Right renal cortex interstitium (tissue), 3 donors: ENCODE measurements at places on chromosomes 16 and 17. TPM values are rescaled to one million over a fixed set of nuclear protein-coding genes. Genes with fewer than 3 reads are reported as not detected.

- no peak for DNase-seq
Measured at GRCh38 chr17:50909765-50910605, 43.8 kb upstream of the TOB1 start.

- DNase-seq = no peak
Measured at GRCh38 chr17:19502517-19502916, 31.1 kb upstream of the SLC47A1 start.

Gene CHST4
- polyA plus RNA-seq = 0.32 TPM

Gene VAT1L
- polyA plus RNA-seq = 5.2 TPM

- no peak for DNase-seq
Measured at GRCh38 chr16:74100395-74101326, 196.0 kb upstream of the PSMD7 start.

DNA sequence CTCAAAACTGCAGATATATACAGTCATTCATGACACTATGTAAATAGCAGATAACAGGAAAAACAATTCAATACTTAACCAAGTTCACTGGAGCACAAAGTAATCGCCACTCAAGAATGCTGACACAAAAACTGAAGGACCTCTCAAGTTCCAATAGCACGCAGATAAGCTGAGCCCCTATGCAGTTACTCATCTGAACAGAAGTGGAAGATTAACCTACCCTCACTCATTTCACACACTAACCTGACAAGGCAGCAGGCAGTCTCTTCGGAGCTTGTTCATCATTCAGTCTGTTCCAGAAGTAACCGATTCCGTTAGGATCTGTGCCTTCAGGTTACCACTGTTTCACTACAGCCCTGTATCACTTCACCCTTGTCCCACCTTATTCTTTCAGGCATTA is 6.0 kb downstream of the HELZ start:
- no peak for DNase-seq

- no peak for DNase-seq
Measured at GRCh38 chr16:10599626-10600025, 19.2 kb upstream of the EMP2 start.

Gene RPAIN
- 56.9 TPM for polyA plus RNA-seq

Gene NLRC3
- polyA plus RNA-seq = 1.6 TPM

DNA sequence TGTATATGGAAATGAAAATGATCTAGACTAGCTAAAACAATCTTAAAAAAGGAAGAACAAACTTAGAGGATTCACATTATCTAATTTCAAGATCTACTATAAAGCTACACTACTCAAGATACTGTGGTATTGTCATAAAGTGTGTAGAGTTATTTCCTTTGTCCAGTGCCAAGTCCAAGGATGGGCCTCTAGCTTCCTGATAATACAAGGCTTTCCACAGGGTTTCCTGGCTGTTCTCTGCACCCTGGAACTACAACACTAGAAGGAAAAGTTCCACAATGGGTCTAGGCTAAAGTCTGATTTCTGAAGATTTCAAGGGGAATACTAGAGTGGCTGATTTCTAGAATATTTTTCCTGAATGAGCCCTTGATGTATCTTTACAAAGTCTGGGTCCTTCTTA is 34.2 kb downstream of the TBC1D3B start:
- DNase-seq = no peak

- no peak for DNase-seq
Measured at GRCh38 chr17:63587770-63588169, 12.9 kb upstream of the TACO1 start.

GRCh38 chr17:49218941-49219913 is 8.7 kb downstream of the ABI3 start:
- no peak for DNase-seq

DNA sequence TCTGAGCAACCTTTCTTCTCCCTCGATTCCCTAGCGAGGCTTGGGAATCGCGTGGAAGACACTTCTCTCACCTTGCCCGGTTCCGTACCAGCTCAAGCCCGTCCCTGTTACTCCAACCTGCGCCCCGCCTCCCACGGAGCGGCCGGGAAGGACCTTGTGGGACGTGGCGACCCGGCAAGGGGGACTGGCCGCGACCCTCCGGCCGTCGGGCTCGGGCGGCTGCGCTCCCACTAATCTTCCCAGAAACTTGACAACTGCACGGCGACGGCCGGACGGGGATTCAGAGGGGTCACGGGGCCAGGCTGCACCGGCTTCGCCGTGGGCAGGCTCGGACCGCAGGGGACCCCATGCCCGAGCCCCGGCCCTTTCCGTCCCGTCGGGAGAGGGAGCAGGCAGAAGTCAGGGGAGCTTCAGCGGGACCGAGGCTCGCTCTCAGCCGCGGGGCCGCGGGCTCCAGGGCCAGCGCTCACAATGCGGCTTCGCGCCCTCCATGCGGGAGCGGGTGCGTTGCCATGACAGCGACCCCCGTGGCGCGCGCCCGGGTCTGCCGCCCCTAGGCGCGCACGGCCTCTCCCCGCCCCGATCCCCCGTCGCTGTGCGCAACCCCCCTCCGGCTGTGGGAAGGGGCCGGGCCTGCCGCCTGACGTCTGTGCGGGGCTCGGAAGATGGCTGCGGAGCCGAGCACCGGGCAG is at the start of gene SGSM2:
TSS of gene SGSM2 (plus strand) at position 650 of the 692 bp plus-strand sequence. CDS start 188 bp downstream, outside the sequence.
- no peak for DNase-seq

DNA sequence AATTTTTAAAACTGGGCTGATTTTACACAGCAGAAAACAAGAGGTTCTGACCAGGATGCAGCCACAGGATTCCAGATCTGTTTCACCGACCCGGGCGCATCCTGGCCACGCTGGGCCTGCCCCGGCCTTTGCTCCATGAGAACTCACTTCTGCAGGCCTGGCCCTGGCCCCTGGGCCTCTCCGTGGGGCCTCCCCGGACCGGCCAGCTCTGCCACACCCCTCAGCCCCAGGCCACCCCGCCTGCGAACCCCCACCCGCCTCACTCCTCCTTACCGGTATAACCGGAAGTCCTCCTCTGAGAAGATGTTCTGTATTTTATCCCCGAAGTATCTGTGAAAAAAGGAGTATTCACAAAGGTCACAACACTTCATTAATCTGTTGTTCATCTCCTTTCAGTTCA is 13.1 kb upstream of the HEXD start:
- no peak for DNase-seq

DNA sequence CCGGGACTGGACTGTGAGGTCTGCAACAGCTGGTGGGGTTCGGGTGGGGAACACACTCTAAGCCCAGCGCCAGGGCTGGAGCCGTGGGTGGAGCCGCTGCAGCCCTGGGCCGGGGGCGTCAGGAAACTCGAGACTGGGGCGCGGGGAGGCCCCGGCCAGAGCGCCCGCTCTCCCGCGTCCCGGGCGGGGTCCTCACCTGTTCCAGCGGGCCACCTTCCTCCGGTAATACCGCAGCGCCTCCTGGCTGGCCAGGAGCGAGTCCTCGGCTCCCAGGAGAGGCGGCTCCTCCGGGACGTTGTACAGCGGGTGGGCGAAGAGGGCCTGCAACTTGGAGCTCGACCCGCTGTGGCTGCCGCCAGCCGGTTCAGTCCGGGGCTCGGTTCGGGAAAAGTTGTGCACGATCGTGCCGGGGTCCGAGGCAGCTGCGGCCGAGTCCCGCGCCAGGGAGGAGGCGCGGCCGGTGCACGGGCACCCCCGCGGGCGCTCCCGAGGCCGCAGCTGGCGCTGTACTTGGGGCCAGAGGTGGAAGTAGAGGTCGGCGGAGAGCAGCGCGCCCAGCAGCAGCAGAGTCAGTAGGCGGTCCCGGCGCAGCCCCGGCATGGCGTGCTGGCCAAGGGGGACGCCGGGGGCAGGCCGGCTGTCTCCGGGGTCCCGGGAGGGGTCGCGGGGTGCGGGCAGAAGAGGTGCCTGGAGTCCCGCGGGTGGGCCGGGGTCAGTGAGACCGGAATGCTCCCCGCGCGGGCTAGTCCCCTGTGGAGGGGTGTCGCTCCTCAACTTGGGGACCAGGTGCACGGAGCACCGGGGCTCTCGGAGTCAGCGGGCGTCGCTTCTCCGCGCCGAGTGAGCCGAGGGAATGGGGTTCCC is 868 bp downstream of the FAM20A start:
- no peak for DNase-seq

- DNase-seq = no peak
Measured at GRCh38 chr17:83125515-83126274, 46.3 kb downstream of the METRNL start.

GRCh38 chr17:66353937-66354401 is 51.6 kb downstream of the PRKCA start:
- no peak for DNase-seq

DNA sequence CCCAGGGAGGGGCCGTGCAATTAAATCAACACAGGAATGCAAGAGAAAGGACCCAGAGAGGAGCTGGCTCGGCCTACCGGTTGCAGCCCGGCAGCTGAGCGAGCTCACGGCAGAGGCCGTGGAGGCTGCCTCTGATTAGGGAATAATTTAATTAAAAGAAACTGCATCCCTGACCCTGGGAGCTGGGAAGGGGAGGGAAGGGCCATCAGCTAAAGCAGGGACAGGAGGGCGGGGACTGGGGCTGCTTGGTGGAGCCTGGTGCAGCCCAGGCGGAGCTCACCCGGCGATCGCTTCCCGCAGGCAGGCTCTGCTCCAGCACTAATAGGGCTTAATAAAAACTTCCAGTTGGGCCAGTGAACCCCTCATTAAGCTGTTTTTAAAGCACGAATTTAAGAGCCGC is 43.4 kb downstream of the LMF1 start:
- DNase-seq = no peak

DNA sequence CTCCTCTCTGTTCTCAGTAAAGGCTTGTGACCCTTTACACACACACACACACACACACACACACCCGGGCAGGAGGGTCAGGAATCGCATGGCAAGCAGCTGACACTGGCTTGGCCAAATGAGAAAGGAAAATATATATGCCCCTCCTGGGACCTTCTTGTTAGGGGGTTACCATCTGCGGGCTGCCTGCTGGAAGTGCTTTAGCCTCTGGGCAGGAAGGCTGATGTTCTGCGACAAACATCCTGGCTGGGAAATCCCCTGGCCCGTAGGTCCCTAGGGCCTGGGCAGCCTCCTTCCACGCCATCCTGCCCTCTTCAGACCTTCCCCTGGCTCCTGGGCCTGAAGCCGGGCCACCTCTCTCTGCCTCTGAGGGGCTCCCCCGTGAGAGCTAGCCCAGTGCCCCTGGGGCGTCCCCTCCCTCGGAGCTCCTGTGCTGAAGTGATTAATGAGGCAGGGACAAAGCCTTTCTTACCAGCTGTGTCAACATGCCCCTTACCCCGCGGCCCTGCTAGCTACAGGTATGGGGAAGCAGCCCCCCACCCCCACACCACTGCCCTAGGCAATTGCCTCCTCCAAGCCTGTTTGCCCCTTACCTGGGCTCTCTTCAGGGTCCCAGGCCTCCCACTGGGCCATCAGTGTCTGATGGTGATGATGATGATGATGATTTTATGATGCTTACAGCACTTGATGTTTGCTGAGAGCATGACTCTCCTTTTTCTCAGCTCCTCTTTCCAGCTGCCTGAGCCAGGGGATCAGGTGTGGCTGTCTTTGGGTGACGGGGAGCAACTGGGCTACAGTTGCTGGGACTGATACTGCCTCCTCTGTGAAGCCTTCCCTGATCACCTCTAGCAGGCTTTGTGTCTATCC is 32.8 kb upstream of the ETV4 start:
- no peak for DNase-seq

Gene MAZ
- polyA plus RNA-seq = 273 TPM

DNA sequence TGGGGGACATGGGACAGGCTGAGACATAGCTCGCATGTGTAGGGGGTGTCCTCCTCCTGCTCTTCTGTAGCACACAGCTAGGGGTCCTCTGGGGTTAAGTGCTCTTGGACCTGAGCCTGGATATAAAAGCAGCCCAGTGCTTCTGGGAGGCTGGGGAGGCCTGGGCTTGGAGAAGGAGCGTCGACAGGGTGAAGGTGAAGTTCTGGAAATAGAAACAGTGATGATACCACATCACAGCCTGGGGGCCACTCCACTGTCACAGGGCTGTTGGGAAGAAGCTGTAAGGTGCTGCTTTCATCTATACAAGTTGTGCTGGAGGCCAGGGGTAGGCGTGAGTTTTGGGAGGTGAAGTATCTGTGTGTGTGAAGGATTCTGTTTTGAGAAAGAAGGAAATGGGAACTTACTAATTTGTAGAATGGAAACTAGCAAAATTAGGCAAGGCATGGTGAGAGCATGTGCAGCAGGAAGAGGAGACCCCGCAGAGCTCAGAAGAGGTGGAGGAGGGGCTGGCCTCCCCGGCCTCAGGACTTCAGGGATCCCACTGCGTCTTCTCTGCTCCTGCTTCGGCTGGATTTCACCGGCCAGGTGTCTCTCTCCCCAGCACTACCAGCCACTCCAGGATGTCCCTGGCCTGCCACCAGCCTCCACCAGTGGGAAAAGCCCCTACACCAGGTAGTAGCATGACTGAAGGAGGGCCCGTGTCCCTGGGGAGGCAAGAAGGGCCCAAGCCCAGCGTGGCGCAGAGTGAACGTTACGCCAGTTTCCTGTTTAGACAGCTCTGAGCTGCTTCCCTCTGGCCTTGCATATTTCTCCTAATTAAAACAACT is 19.4 kb downstream of the PLCG2 start:
- DNase-seq = no peak

DNA sequence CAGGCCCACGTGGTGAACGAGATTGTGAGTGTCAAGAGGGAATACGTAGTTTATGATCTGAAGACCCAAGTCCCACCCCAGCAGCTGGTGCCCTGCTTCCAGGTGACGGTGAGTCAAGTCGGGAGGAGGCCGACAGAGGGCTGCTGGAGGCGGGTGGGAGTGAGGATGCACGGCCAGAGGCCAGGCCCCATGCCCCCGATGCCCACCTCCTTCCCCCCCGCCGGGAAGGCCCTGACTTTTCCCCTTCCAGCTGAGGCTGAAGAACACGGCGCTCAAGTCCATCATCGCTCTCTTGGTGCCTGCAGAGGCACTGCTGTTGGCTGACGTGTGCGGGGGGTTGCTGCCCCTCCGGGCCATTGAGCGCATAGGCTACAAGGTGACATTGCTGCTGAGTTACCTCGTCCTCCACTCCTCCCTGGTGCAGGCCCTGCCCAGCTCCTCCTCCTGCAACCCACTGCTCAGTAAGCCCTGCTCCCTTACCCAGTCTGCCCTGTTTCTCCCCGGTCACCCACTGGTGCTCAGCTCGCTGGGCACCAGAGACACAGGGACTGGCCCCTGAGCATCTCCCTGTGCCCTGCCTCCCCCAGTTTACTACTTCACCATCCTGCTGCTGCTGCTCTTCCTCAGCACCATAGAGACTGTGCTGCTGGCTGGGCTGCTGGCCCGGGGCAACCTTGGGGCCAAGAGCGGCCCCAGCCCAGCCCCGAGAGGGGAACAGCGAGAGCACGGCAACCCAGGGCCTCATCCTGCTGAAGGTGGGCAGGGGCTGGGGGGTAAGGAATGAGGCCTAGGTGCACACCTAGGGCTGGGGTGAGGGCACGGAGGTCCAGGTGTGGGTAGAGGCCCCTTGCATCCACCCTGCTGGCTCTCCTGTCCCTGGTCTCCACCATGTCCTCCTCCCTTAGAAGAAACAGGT is 2.6 kb downstream of the ZACN start:
- DNase-seq = no peak

Gene KLHL10
- 0.24 TPM for polyA plus RNA-seq

Gene NEK8
- polyA plus RNA-seq = 7.9 TPM
